ENCODE measurements at places on chromosomes 1 and 21. TPM values are rescaled to one million over a fixed set of nuclear protein-coding genes. Genes with fewer than 3 reads are reported as not detected.

DNA sequence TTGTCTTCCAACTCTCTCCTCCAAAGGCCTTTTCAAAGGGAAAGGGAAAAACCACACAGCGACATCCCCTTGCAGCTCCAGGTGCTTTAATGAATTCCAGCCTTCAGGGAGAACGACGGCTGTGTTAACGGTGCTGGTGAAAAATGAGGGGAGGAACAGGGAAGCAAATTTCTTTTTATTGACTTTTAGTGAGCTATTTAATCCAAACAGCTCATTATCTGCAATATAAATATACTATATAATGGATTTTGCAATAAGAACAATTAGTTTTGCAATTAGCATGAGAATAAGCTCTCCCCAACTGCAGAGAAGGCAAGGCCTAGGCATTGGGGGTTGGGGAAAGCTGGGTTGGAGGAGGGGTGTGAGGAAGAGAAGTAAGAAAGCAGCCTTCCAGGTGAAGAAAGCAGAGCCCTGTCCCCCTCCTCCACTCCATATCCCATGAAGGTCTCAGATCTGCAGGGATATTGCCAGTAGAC, 159.0 kb upstream of the ZC3H12A start:
- no peak for DNase-seq

DNA sequence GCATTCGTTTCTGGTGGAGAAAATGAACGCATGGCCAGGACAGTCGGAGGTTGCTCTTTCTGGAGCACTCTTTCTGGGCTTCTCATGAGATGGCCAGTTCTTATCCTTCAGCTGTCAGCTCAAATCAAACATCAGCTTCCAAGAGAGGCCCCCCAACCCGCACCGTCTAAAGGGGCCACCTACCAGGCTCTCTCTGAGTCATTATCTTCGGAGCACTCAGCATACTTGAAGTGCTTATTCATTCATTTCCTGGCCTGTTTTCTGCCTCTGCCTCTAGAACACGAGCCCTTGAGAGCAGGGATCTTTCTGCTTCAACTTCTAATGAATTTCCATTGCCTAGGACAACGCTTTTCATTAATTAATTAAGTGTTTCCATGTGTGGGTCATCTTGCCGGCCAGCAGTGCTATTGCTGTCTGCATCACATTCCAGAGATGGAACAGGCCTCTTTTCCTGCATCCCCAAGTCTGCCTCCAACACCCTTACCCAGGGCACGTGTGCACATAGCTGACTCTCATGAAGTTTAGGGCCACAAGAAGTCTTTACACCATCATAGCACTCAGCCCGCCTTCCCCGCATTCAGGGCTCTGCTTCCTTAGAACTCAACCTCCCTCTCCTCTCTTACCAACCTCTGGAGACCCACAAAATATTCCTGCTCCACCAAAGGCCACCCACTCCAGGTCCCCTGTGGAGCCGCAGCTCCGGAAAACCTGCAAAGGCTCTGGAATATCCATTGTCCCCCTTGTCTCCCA, 52.1 kb upstream of the LAPTM5 start:
- no peak for DNase-seq

GRCh38 chr1:27090911-27091310, 64.0 kb downstream of the SLC9A1 start:
- DNase-seq = no peak

Gene CFHR4
- not detected for total RNA-seq

- no peak for DNase-seq
These were observed 25.0 kb upstream of the CD1D start for GRCh38 chr1:158155673-158156072.

GRCh38 chr21:45993210-45994085, 11.9 kb downstream of the COL6A1 start:
- DNase-seq = peak; percentile 72

Gene PRAMEF27
- not detected for total RNA-seq

Gene OR2L2
- total RNA-seq = 0.20 TPM

DNA sequence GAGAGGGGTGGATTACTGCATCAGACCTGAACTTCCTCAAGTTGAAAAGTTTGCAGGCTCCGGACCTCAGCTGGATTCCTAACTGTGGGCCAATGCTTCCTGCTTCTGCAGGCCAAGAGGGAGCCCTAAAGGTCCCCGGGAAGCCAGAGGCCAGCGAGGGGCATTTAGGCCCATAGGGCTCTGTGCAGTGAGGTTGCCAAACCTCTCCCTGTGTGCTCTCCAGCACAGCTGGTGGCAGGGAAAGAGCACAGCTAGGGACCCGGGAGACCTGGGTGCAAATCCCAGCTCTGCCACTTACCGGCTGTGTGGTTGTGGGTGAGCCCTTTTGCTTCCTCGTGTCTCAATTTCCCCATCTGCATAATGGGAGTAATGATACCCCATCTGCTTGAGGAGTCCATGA, 100.5 kb downstream of the PAX7 start:
- no peak for DNase-seq

DNA sequence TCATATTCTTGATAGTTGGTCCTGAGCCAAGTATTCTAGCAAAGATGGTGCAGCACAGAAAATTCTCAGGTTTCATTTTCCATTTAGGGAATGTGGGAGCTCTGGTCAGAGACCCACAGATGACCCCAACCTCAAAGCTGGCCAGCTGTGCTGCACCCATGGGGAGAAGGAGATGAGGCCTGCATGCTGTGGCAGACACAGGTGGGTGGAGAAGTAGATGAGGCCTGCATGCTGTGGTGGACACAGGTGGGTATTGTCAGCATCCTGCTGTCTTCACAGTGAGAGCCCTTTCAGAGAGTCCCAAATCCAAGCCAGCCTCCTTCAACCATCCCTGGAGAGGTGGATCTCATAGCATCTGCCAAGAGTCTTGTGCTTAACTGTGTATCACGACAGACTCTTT, 77.7 kb downstream of the DSCAM start:
- no peak for DNase-seq

- no peak for DNase-seq
These were observed 760 bp upstream of the NPHP4 start for GRCh38 chr1:5992814-5993555.

DNA sequence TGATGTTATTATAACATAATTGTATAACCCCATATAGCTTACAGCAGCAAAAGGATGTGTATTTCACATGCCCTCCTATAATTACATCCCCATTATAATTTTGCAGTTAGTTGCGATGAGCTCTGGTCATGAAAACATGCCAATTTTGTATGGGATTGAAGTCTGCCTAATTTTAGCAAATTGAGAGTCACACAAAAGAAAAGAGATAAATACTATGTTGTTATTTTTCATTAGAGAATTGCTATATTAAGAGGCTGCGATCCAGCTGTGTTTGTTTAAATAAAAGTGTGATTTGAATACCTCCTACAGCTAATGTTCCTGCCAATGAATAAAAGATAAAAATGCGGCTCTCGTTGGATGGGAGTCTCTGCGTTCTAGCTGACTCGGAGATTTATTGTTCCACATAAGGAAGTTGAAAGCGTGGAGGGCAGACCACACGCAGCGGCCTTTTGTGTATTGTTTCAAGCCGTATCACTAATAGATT, 461.0 kb upstream of the NFIA start:
- no peak for DNase-seq

DNA sequence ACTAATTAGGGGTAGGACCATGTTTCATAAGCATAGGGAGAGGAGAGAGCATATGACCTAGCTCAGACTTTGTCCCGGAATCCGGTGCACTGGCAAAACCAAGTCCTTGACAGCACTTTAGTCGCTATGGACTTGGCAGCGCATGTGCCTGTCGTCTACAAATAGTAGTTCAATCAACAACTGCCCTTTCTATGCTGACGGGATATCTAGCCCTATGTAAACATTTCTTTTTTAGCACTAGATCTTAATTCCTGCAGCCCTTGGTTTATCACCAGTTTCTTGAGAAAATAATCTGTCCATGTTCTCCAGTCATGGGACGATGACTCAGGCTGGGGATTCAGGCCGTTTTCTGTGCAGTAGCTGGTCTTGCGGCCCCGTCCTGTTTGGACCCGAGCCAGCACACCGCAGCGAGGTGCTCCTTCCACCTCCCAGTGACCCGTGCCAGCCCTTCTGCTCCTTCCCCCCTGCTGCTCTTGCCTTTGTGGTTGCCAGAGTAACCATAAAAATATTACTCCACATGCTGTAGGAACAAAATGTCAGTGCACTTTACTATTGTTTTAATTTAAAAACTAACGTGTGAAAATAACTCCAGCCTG, 8.6 kb upstream of the MT1HL1 start:
- DNase-seq = peak; percentile 88

DNA sequence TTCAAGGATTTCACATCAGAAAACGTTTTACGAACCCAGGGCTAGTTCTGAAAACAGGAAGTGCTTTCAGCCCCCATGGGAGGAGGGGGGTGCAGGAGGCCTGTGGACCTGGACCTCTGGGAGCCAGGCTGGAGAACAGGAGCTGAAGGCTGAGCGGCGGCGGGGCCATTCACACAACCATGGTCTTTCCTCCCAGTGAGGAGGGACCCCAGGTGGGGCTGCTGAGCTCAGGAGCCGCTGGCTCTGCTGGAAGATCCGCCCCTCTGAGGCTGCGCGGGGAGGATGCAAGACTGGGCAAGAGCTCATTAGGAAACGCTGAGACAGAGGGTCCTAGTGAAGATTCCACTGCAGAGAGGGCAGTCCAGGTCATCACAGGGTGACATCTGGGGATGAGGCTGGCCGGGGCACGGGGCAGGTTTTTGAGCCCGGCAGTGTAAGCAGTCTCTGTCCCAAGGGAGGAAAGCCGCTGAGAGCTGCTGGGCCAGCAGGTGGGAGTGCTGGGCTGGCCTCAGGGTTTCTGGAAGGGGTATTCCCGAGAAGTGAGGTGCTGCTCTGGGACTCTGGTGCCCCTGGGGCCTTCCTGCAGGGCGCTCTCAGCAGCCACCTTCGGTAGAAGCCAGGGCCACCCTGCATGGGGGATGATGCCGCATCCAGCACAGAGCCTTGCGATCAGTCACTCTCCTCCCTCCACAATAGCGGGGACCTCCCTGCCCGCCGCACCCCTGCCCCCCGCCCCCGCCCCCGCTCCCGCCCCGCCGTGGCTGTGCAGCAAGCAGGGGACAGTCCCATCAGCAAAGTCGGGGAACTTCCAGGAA, 7.5 kb downstream of the MX2 start:
- DNase-seq = peak; percentile 44

DNA sequence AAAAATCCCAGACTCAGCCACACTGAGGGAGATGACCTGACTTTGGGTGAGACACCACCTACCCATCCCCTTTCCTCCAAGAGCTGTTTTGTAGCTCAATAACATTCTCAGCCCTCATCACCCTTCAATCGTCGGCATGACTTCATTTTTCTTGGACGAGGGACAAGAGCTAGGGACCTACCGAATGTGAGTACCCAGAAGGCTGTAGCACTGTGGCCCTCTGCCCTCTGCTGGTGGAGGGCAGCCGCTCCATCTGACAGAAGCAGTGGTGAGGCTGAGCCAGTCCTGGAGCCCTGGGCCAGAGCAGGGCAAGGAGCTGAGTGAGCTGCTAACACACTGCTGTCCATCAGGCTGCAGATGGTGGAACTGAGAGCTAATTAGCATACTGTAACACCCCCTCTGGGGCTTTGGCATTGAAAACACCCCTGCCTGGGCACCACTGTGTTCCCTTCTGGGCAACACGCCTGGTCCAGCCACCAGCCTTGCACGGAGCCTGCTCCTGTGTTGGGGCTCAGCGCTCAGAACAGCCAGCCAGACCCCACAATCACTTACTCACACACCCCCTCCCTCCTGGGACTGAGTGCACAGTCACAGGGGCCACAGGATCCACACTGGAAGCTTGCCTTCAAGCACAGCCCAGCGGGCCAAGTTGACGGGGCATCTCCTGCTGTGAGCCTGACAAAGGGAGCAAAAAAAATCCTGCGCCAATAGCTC, 18.3 kb upstream of the ALPL start:
- DNase-seq = no peak

GRCh38 chr1:94612525-94613204, 71.1 kb upstream of the F3 start:
- no peak for DNase-seq

- DNase-seq = no peak
These were observed 27.2 kb downstream of the IGFN1 start for GRCh38 chr1:201217851-201218250.

DNA sequence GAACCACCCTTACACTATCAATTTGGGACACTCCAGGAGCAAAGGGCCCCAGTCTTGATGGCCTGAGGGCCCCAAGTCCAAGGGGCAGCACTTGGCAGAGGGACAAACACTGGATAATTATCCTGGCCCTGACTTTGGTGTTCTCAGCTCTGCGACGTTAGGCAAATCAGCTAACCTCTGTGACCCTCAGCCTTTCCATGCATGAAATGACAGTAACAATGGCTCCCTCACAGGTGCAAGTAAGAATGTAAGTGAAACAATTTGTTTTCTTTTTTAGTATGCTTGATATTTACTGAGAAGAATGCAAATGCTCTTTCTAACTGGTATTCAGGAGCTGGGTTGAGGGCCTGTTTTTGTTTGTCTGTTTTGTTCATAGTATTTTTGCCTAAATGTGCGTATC, 61.6 kb upstream of the PRDX6 start:
- no peak for DNase-seq

DNA sequence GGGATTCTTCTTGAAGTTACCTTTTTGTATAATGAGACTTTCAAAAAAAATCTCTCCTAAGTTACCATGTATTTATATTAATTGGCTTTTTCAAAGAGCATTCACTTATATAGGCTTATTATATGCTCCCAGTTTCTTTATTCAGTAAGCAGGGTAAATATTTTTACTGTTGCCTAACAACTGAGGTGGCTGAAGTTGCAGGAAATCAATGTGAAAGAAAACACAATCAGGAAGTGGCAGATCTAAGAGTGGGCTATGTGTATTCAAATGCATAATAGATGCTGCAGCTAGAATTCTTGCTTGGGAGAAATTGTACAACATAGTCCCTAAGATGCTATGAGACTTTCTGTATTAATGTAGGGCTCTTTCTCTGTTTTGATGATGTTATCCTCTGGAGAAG, 606.9 kb downstream of the NUF2 start:
- DNase-seq = no peak

Gene OR6K3
- 0.23 TPM for total RNA-seq

Gene FAM163A
- not detected for total RNA-seq

GRCh38 chr1:179599623-179600249, 8.1 kb downstream of the TDRD5 start:
- DNase-seq = no peak

Gene MOV10
- 161 TPM for total RNA-seq

Gene WDR47
- 13.7 TPM for total RNA-seq

DNA sequence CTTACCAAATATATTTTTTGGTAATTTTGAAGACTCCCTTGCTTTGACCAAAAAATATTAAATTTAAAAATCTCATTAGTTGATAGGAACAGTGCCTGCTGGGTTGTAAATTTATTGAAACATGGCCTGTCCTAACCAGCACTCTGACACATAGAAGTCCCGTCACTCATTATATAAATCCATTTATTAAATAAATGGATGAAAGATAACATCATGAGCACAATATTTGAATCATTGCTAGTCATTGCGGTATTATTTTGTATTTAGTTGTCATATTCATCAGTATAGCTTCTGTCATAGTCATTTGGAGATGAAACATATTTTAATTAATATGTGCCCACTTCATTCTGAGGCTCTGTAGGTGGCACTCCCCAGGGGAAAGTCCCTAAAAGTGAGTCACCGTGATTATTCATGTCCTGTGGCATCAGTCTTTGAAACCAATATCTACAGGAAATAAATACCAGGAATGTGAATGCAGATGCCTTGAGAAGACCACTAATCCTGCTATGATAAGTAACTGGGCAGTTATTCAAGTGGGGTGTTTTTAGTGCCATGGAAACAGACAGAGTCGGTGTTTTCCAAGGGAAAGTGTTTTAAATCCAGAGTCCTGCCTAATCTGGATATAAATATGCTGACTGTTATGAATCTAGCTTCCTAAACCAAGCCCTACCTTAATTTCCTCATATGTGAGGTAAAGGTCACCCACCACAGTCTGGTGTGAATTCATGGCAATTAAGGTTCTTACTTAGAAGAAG, 302.0 kb downstream of the DUSP10 start:
- DNase-seq = no peak

Data from upper lobe of left lung (tissue), 6 donors.